Astrocyte (in vitro differentiated cells and primary cell): ENCODE measurements at places on chromosomes 1 and 21.

DNA sequence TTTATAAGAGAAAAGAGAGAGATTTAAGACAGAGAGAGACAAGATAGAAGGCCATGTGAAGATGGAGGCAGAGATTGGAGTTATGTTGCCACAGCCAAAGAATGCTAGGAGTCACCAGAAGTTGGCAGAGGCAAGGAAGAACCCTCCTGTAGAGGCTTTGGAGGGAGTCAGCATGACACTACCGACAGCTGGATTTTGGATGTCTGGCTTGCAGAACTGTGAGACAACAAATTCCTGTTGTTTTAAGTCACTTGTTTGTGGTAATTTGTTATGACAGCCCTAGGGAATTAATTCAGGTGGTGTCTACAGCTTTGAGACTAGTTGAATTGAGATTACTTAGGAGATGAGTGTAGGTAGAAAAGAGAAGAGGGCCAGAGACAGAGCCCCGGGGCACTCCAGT is 158.5 kb downstream of the DNM3 start:
- peak; percentile 55 for DNase-seq

GRCh38 chr1:146036965-146037646 is 15.6 kb upstream of the HJV start:
- peak; percentile 72 for DNase-seq

DNA sequence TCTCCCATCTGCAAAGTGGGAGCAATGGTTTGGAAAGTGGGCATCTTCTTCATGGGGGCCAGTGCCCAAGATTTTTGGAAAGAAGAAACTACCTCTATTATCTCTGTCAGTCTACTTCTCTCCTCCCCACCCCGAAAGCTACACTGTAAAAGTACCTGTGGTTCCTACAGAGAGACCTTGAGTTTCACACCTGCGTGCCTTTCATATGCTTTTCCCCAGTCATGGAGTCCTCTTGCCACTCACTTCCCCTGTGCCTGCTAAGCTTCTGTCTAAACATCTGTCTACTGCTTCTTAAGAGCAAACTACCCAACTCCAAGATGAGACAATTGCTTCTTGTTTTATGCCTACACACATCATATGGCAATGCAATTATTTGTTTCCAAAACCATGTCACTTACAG is 190.9 kb upstream of the L1TD1 start:
- DNase-seq = no peak

DNA sequence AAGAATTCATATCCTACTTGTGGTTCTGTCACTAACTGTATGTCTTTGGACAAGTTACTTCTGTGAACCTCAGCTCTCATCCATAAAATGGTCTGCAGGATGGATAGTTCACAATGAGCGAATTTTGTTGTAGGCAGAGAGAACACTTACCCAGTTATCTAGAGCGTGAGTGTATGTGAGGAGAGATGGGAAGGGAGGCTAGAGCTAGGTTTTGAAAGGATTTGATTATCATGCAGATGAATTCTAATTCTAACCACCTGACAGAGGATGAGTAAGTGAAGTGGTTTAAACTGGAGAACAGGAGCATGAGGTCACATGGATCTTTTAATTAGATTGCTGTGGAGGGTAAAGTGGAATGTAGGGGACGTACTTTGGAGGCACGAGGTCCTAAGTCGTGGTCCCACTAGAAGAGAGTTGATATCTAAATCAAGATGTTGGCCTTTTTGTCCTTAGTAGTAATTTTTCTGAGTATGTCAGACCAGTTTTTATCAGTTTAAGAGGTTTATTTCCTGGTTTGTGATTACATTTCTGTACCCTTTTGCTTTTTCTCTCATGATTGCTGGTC is 5.0 kb downstream of the SUCO start:
- peak; percentile 70 for DNase-seq

- no peak for DNase-seq
These were observed 6.2 kb downstream of the SMIM1 start for GRCh38 chr1:3778590-3779264.

- no peak for DNase-seq
These were observed 4.7 kb upstream of the XKR8 start for GRCh38 chr1:27955076-27955475.

- DNase-seq = peak; percentile 53
These were observed 178.8 kb upstream of the ARHGEF16 start for GRCh38 chr1:3275471-3276340.

DNA sequence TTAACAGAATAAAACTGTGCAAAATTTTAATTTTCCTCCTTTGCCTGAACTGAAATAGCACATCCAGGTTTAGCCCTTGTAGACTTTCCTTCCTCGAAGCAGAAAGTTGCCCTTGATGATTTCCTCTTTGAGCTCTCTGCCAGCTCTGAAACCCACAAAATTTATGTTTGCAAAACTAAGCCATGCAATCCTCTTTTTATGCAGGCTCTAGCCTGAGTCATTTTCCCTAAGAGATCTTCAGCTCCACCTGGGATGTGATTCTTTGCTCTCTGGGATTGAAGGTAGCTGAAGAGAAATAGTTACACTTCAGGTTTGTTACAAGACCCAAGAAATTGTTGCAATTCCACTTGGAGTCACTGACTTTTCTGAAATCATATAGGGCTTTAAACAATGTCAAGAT is 1.4 kb upstream of the F3 start:
- DNase-seq = peak; percentile 54

DNA sequence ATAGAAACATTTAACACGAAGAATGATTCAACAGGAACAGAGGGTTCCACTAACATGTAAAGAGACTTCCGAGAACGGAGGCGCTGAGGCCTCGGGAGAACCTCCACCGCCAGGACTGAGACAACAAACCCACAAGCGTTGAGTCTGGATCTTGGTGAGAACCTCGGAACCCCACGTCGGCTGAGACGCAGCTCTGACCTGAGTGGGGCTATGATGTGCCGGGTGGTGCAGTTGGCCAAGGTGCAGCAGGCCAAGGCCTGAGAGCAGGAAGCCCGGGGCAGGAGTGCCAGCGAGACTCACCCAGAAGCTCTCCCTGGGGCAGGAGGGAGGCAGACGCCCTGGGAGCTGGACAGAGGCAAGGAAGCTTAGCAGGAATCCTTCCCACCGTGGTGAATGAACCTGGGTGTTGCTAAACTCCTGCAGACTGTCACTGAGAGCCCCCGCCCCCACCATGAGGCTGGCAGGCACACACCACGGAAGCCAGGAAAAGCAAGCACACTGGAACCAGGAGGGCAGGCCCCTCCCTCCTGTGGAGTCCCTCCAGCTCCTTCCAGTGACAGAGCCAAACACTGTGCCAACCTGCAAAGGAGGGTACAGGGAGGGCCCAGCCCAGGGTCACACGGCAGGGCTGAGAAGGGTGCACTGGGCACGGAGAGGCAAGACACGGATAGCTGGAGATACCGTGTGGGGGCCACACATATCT is 34.8 kb downstream of the WDR4 start:
- DNase-seq = no peak

DNA sequence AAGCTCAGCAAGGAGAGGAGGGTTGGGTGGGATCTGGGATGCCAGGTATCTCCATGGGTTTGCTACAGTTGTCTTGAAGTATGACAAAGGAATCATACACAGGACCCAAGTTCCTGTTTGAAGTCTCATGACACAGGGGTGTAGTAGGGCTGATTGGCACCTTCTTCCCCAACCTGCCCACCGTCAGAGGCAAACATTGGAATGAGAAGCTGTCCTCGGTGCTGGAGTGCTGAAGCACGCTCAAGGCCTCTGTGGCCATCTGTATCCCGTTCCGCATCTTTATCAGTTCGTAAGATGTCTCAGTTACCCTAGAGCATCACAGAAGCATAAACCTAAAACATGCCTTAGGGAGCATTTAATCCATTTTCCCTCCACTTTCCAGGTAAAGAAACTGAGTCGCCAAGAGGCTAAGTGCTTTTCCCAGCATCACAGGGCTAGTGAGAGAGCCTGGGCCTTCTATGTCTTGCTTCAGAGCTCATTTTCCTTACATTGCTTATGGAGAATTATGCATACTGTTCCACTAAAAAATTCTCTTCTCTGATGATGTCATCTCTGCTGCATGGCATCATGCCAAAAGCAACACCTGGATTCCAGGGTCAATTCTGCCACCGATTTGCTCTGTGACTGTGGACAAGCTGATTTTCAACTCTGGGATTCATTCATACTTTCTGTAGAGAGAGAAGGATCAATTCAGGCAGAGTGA is 34.2 kb downstream of the VWA5B1 start:
- no peak for DNase-seq

- DNase-seq = no peak
These were observed 738 bp upstream of the KCNA2 start for GRCh38 chr1:110606657-110607535.

GRCh38 chr1:28160782-28161266 is 15.7 kb downstream of the PTAFR start:
- peak; percentile 91 for DNase-seq

GRCh38 chr21:43343992-43344886 is 82.7 kb downstream of the SIK1 start:
- DNase-seq = no peak

DNA sequence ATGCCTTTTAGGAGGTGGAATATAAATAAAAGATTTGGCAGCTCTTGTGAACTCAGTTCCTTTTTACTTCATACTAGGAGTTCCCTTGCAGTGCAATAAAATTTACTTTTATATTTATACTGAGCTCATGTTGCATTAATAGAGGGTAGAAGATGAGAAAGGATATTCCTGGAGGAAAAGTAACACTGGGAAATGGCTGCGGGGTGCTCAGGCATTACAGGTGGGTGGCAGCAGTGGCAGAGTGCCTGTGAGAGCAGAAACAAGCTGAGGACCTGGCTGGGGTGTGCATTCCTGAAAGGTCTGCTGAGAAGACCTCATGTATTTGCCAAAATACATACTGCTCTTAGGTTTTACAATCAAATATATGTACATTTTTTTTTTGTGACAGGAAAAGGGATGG is 126.9 kb downstream of the COQ8A start:
- DNase-seq = no peak

DNA sequence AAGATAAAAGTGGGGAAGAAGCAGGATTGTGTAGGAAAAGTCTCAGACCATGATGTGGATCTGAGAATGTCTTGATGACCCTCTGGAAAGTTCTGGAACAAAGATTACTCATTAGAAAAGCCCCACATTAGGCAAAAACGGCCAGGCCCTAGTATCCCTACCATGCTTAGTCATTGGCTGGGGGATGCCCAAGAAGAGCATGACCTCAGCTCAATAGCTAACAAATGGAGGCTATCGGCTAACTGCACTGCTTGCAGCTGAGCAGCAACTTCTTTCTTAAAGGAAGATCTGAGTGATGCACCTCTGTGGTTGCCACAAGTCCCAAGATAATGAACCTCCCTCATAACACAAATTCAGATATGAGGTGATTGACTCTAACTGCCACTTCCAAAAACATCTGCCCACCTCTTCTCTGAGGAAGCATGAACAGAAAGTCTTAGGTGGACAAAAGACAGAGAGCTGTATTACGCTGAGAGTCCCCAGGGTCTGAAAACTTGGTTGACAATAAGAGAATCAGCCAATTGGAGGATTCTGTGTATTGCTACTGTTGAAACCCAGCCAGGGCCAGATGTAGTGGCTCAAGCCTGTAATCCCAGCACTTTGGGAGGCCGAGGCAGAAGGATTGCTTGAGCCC is 64.6 kb upstream of the AK4 start:
- no peak for DNase-seq

DNA sequence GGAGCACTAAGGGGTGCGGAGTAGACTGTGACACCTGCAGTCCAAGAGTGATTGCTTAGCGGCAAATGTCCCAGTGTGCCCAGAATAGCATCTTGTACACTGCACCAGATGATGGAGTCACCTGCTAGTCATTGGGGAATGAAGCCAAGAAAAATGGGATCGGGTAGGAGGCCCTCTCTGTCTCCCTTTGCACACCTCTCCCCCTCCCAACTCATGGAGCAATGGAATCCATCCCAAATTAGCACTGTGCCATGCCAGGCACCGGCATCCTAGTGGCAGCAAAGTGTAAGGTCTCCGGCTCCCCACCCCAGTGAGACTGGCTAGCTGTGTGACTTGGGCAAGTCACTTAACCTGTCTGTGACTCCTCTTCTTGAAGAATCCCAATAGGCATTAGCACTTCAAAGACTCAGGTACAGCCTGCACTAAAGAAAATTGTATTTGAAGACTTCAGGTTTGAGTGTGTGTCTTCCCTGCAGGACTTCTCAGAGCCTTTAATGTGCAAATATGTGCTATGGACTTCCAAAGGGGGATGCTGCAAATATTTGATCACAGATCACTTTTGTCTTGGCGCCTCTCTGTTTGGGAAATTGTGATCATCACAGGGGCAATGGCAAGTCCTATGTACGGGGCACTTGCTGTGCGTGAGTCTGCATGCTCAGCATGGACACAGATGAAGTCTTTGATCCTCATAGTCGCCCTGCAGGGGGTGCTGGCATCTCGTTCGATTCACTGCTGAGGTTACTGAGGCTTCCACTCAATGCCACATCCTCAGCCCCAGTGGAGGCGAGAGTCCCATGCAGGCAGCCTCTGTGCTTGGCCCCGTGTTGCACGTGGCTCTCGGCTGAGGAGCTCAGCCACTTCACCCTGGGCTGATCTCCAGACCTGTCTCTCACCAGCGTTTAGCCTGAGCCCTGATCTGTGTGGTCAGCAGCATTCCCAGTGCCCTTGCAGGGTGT is 272.9 kb upstream of the C1orf174 start:
- no peak for DNase-seq

GRCh38 chr1:152191260-152191659 is 32.2 kb upstream of the RPTN start:
- no peak for DNase-seq

DNA sequence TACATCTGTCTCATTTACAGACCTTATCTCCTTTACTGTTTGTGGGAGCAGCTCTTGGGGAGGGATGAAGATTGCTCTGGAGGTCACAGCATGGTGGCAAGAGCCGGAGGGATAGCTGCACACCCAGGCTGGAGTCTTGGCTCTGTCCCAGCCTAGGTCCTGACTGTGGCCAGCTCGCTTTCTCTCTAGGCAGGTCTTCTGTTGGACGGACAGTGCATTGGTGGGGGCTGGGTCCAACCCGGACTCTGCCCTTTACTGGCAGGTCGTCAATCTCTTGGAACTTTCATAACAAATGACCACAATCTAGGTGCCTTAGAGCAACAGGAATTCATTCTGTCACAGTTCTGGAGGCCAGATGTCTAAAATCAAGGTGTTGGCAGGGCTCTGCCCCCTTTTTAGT is 319.8 kb upstream of the C1orf174 start:
- no peak for DNase-seq

- peak; percentile 98 for DNase-seq
These were observed 35.1 kb upstream of the ERRFI1 start for GRCh38 chr1:8061210-8061609.

DNA sequence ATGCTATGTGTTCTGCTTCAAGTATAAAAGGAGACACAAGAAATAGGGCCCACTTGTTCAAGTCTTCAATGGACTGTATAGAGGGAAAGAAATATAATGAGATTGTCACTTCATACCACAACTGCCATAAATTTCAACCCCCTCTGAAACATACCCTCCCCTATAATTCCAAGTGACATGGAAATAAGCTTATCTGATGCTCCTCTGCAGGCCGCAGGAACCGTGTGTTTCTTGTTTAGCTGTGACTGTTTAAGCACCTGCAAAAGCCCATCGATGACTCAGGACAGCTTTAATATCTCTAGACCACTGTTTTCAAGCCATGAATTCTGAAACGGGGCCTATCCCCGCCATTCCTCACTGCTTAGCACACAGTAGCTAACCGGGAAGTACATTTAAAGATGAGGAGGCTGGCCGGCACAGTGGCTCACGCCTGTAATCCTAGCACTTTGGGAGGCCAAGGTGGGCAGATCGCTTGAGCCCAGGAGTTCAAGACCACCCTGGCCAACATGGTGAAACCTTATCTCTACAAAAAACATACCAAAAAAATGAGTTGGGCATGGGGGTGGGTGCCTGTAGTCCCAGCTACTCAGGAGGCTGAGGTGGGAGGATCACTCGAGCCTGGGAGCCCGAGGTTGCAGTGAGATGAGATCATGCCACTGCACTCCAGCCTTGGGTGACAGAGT is 4.2 kb downstream of the HLCS start:
- no peak for DNase-seq

GRCh38 chr1:50257940-50258685 is 149.4 kb downstream of the ELAVL4 start:
- DNase-seq = no peak
